ENCODE measurements at places on chromosomes 4 and X.

- DNase-seq, result no peak
Observed at GRCh38 chr4:1376841-1377605, 29.2 kb downstream of the NKX1-1 start.

- DNase-seq, result no peak
Observed at GRCh38 chr4:93289831-93290230, 538.7 kb upstream of the ATOH1 start.

GRCh38 chr4:181792641-181793040 is 450.6 kb upstream of the TENM3 start:
- no peak for DNase-seq

DNA sequence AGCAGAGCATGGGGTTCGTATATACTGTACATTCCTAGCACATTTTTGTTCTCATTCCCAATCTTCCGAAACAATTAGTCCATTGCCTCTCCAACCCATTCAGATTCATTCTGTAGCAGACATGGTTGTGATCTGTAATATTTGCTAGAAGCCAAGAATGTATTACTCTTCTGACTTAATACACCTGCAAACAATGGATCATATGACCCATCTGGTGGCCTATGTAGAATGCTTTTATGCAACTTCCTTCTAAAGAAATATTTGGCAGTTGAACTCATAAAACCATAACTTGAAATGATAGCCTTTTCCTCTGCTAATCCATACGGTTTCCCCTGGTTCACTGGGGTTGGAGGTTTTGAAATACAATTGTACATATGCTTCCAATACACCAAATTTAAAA is 32.8 kb upstream of the SGMS2 start:
- DNase-seq, result no peak

DNA sequence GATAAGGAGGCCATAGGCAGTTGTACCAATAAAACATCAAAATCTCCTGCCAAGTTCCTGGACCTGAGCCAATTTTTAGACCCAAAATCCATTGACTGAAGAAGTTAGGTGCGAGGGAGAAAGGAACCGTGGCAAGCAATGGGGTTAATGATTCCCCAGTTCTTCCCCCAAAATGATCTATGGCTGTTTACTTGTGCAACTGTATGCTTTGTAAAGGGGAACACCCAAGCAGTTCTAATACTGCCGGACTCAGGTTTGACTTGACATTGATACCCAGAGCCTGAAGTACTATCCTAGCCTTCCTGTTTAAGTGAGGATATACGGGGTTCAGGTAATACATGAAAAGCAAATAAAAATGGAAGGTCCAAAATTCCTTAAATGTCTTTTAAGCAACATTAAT is 6.7 kb upstream of the EIF4E start:
- DNase-seq, result no peak

DNA sequence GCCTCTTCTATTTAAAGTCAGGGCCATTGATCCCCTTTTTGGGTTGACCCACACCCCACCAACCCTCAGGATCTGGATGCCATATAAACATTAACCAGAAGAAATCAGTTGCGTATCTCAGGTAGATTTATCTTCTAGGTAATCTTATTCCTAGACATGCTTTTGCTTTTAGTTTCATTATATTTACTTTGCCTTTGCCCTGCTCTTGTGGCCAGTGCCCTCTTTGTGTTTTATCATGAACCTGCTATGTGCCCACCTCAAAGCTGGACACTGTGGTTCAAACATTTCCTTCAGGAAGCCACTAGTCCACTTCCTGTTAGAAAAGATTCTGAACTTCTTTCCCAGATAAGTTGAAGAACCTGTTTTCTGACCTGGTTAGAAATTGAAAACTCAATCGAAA is 117.4 kb upstream of the EDNRA start:
- DNase-seq, result no peak

DNA sequence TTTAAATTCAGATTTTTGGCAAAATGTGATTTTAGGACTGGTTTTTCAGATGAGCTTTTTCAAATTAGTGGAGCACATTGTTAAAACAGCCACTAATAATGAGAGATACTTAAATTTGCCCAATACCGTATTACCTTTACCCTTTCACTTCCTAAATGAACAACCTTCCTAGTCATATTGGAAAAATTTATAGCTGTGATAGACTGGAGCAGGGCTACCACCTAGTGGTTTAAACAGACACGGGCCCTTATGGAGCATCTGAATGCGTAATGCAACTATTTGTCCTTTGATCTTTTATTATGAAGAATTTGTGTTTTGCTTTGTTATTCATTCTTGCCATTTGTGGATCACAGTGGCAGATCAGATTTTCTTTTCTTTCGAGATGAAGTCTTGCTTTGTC is 72.7 kb downstream of the KDM6A start:
- no peak for DNase-seq

DNA sequence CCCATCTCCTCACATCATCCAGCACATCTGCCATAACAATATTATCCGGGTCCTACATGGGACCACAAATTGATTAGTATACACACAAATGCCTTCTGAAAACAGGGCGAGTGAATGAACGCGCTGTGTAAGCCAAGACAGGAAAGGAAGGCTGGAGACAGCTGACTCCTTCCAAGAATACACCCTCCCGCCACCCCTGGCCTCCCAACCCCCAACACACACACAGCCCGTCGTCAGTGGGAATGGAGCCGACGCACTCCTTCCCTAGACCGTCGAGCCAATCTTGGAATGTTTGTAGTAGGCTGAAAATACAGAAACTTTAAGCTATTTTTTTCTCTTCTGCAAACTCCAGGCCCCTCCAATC is 319 bp upstream of the MAGEH1 start:
- DNase-seq, result no peak

DNA sequence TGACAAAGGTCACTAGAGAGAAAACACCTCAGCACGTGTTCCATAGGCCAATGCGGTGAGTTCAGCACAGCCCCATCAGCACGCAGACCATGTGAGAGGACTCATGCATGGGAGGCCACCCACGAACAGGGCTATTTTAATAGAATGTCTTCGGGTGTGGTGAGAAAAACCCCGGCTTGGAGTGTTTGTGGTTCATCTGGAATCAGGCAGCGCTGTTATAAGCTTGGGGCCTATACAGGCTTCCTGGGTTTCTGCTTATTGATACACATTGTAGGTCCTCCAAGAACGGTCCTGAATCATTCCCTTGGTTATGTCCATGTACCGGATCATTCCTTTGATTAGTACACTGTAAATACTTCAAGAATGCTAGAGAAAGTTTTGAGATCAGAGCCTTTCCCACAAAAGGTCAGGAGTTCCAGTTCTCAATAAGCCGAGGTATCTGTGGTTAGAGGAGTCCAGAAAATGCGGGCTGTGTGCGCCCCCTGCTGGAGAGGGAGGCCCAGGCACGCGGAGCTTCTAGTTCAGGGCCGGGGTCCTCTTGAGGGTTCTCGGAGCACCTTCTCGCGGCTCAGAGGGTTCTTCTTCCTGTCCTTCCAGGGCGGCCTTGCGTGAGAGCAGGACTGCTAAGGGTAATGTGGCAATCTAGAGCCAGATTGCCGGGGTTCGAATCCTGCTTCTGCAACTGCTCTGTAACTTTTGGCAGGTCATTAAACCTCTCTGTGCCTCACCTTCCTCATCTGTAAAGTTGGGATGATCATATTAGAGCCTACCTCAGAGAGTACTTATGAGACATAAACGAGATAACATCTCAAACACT is 51.8 kb downstream of the TLR10 start:
- DNase-seq, result peak; percentile 88

GRCh38 chr4:44725166-44725565 is 1.2 kb downstream of the GNPDA2 start:
- no peak for DNase-seq

DNA sequence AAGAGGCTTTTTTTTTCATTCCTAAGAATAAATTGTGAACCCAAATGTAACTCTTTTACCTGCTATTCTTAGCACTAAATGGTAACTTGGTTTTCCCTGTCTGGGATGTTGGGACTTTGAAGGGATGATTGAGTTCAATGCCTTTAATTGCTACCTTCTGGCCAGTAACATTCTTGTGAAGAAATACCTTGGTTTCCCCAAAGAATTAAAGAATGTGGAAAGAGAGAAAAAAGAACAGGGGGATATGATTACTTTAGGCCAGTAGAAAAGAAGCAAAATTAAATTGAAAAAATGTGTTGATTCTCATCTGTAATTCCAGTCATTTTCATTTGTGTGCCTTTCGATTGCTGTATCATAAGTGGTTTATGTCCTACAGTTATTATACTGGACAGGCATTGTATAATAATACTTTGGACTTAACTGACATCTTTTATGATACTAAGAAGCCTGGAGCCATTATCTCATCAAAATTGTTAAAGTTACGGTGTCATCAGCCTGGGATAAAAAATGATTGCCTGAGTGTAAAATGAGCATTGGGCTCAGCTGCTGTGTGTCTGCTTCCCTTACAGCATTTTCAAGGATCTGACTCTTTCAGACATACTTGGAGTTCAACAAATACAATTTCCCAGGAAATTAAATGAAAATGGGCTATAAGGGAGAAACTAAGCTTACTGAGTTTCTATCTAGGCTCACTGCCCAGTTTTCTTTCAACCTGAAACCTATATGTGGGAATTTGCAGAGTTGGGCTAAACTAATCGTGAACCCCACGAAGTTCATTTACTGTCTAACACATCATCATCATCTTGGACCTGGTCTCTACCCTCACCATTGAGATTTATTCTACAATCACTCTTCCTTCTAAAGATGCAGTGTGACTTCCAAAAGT is 146.3 kb downstream of the SHROOM3 start:
- DNase-seq, result no peak

- no peak for DNase-seq
Observed at GRCh38 chr4:183402771-183403170, 41.7 kb upstream of the CDKN2AIP start.

DNA sequence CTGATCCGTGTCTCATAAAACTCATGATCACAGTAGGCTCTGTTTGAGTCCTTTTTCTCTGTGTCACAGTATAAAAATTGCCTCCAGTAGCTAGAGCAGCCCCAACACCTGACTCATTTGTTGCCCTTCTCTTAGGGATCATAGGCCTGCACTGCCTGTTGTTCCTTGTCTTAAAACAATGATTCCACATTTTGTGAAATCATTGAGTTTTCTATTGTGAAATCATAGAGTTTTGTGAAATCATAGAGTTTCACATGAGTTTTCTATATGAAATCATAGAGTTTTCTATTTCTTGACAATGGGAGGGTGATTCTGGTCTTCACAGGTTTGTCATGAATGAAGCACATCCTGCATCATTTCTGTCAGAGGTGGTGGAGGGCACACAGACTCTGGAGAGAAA is 239.9 kb downstream of the GASK1B start:
- DNase-seq, result no peak

- no peak for DNase-seq
Observed at GRCh38 chrX:94645726-94646125, 971.7 kb downstream of the FAM133A start.

- DNase-seq, result no peak
Observed at GRCh38 chr4:8334786-8335460, 65.4 kb downstream of the HTRA3 start.

DNA sequence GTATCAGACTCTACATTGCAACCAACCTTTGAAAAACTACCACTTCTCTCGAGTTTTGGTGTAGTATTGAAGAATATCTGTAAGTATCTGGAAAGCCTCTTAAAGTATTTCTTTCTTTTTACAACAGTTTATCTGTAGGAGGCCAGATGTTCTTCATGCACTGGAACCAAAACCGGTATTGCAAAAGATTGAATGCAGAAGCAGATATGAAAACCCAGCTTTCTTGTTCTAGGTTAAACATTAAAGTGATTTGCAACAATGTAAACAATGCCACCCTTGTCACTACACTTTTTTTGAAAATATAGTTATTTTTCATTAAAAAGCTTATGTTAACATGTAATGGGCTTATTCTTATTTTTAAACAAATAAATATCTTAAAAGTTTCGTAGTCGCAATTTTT is 27.2 kb downstream of the PLS3 start:
- DNase-seq, result no peak

GRCh38 chrX:66872771-66873170 is 233.9 kb upstream of the EDA2R start:
- no peak for DNase-seq

GRCh38 chr4:72604324-72604723 is 35.3 kb upstream of the ADAMTS3 start:
- no peak for DNase-seq

- no peak for DNase-seq
Observed at GRCh38 chr4:75895744-75896314, 6.4 kb downstream of the PPEF2 start.

GRCh38 chr4:185201977-185202962 is 1.5 kb downstream of the CFAP97 start:
- no peak for DNase-seq

DNA sequence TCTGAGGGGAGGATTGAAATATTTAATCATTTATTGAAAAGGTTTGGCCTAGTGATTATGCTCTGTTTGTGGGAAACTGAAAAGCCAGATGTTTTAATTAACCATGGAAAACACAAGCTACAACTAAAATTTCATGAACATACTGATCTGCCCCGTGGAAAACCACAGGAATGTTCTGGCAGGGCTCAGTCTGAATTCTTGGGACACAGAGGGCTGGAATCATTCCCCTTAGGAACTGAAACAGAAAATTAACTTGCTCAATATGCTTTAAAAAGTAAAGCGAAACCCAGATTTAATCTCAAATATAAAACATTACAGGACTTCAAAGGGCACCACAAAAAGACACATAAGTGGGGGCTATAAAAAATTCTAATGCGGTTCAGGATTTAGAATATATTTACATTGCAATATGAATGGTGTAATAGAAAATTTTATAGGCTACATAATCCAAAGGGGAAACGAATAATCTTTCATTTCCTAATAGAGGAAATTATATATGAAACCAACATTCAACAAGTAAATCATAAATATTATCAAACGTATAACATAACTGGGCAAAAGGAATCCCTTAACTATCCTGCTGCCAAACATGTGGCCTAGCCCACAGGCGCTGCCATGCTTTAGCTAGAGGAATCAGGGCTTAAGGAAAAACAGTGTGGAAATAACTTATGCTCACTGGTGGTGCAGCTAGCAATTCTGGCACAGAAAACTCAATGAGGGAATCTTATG is 70.9 kb downstream of the APBB2 start:
- DNase-seq, result peak; percentile 84

DNA sequence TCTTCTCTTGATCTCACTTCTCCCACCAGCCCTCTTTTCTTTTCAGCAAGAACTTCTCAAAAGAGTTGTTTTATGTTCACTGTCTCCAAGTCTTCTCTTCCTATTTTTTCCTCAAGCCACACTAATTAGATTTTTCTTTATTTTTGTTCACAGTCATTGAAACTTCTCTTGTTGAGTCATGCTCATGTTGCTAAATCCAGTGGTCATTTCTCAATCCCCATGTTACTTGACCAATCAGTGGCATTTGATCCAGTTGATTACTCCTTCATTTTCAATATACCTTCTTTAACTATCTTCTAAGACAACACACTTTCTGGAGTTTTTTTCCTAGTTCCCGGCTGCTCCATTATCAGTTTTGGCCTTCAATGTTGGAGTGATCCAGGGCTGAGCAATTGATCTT is 103.1 kb upstream of the LSM6 start:
- no peak for DNase-seq

DNA sequence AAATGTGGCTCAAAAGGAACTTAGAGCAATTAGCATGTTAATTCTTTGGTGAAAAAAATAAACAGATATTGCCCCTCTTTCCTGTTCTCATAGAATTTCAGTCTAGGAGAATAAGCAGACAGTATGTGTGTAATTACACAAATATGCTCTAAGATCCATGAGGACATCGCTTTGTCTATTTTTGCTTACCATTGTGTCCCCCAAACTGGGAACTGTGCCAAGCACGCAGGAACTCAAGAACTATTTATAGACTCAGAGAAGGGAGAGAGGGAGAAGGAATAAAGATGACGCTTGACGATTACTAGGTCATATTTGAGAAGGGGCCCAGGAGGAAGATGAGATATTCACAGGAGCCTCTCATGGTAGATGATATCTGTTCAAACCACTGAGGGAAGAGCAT is 692.6 kb downstream of the RAB28 start:
- no peak for DNase-seq

GRCh38 chr4:6279582-6280289 is 10.1 kb downstream of the WFS1 start:
- no peak for DNase-seq
